ENCODE measurements at places on chromosomes 6 and 20.

GRCh38 chr20:57666106-57666833, 43.5 kb downstream of the PMEPA1 start:
- DNase-seq: no peak

DNA sequence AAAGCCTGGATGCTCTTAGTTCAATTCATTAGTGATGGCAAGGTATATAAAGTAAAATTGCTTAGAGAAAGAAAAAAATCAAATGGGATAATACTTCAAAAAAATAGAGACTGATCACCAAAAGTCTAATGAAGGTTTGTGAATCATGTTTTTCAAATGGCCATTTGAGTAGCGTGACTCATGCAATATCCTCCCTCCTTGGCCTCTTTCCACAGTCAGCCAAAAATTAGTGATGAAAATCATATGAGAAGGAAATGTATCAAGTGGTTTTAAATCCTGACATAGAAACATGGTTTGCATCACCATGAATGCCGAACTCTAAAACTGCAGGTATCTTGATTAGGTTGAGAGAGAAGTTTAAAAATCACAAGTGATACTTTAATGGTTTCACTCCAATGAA, 1.2 kb upstream of the COL19A1 start:
- DNase-seq: no peak

DNA sequence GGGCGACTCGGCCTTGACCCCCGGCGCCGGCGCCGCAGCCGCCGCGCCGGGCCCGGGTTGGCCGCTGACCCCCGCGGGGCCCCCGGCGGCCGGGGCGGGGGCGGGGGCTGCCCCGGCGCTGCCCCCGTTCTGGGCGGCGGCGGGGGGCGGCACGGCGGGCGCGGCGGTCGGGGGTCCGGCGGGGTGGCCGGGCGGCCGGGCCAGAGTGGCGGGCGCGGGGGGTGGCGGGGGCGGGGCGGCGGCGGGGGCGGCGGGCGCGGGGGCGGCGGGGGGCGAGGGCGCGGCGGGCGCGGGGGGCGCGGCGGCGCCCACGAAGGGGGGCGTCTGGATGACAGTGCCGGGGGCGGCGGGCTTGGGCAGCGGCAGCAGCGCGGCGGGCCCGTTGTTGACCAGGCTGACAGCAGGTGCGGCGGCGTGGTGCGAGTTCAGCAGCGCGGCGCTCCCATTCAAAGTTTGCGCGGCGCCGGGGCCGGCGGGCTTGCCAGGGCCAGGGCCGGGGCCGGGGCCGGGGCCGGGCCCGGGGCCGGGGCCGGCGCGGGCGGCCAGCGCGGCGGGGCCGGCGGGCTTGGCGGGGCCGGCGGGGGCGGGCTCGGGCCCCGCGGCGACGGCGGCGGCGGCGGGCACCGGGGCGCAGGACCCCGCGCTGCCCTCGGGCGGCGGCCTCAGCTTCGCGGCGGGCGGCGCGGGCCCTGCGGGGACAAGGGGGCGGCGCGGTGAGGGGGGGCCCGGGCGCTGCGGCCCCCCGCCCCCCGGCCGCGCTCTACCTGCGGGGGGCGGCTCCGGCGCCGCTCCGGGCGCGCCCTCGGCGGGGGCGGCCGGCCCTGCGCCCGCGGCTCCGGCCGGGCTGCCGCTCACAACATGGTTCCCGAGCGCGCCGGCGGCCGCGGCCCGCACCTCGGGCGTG, 659 bp downstream of the TAF4 start:
- no peak for DNase-seq

- no peak for DNase-seq
These were observed 136.0 kb downstream of the AIG1 start for GRCh38 chr6:143196525-143197225.

- DNase-seq: no peak
These were observed 14.1 kb downstream of the SNX14 start for GRCh38 chr6:85579581-85579980.

- no peak for DNase-seq
These were observed 7.3 kb downstream of the PAQR8 start for GRCh38 chr6:52369234-52369633.

DNA sequence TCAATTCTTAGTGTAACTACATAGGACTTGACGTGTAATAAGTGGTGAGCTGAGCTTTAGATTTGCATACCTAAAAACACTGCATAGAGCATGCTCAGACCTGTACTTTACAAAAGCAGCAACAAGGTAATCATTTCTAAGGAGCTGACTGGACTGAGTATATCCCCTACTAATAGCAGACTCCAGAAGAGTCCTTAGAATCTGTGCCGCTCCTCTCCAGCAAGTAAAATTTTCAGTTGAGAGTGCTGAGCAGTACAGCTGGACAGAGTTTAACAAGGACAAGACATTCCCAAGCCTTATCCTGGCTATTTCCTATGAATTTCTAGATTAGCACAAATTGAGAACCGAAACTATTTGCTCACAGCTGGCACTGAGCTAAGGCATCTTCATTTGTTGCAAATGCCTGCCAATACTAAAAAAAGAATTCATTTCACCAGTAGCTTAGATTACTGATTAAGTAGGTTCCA, 26.1 kb upstream of the KLHL31 start:
- DNase-seq: no peak

- DNase-seq: no peak
These were observed 20.3 kb upstream of the SMOC2 start for GRCh38 chr6:168420706-168421105.

- DNase-seq: no peak
These were observed 57.0 kb upstream of the XRN2 start for GRCh38 chr20:21246161-21246560.

GRCh38 chr6:105994118-105994590, 92.0 kb upstream of the PRDM1 start:
- DNase-seq: no peak

DNA sequence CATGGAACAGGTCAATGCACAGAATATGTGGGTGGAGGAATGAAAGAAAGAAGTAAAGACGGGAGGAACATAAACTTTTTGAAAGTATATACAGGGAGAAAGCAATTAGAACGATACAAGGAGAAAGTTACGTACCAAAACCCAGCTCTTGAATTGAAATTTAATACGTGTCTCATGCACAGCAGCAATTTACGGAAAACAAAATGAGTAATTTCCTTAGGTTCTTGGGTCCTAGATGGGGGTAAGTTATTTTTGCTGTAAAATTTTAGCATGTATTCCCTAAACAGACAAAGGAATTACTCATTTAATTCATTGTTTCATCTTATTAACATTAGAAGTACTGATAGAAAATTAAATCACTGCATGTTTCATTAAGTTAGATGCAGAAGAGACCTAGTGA, 75.8 kb downstream of the PDE10A start:
- no peak for DNase-seq

DNA sequence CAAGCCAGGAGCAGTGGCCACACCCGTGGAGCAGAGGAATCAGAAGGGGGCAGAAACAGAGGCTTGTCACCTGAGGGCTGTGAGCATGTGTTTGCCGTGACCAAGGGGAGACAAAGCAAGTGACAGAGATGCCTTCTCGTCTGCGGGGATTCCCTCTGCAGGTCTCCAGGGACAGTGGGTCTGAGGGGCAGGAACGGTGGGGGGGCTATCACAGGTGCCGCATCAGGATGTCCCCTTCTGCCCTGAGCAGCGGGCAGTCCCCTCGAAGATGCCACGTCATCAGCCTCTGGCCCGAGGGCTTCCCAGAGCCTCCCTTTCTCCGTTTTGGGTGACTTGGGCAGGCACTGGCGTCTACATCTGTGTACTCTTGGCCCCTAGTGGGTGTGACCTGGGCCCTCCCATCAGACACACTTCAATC, 338.7 kb downstream of the PREX1 start:
- peak; percentile 40 for DNase-seq

DNA sequence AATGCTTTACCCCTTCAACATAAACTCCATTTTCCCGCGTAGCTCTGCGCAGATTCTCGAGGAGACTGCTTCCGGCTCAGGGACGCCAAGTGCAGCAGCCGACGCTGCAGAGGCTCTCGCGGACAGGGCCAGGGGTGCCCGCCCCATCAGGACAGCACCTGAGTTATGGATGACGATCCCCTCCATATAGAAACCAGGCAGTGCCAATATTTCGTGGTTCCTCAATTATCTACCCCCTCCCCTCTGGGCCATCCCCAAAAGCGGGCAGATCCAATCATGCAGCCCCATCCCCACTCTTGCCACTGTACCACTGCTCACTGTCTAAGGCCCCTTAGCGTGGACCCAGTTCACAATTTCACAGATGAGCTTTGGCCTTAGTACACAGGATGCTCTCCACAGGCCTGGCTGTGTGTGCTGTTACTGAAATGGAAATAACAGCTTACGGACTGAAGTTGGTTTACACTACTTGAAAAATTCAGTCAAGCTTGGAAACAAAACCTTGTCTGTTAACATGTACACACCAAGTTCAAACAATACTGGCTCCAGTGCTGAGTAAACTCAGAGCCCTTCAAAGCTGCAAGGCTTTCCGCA, 74.5 kb downstream of the DACT2 start:
- no peak for DNase-seq

- no peak for DNase-seq
These were observed 2.0 kb downstream of the LRRC1 start for GRCh38 chr6:53796791-53797190.

- DNase-seq: no peak
These were observed 33.7 kb upstream of the FOXQ1 start for GRCh38 chr6:1278061-1278720.

DNA sequence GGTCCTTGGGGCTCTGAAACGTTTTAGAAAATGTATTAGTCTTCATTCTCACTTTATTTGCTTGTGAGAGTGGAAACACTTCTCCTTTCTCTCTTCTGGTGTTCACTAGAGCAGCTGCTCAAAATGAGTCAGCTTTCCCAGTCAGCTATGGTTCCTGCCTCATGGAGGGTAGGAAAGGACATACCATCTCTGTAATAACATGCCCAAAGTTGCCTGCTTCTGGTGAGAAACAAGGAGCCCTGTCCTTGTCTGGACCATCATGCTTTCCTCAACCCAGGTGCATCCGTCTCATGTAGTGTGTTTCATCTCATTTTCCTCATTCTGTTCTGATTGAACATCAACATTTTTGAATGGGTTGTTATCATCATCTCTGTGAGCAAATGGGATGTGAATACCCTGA, 17.1 kb upstream of the TINAG start:
- DNase-seq: no peak

GRCh38 chr20:35199740-35200139, 26.8 kb upstream of the MMP24 start:
- no peak for DNase-seq

DNA sequence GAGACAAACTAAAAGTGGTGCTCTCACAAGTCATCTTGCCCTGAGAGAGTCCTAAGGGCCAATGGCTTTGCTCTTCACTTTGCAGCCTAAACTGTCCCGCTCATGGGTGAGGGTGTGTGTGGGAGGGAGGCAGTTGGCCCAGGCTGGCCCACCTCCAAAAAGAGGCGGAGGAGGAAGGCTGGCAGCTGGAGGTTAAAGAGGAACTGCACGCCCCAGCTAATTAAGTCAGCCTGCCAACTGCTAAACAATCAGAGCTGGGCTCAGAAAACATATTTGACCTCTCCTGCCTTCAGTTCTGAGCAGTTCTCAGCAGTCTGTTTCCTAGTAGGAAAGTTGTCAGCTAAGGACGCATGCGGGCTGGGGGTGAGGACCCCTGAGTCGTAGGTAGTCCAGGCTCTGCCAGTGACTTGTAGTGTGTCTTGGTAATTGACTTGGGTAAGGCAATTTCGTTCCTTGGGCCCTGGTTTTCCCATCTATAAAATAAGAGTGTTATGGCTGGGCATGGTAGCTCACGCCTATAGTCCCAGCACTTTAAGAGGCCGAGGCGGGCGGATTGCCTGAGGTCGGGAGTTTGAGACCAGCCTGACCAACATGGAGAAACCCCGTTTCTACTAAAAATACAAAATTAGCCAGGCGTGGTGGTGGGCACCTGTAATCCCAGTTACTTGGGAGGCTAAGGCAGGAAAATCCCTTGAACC, 17.0 kb downstream of the GSS start:
- DNase-seq: peak; percentile 86

DNA sequence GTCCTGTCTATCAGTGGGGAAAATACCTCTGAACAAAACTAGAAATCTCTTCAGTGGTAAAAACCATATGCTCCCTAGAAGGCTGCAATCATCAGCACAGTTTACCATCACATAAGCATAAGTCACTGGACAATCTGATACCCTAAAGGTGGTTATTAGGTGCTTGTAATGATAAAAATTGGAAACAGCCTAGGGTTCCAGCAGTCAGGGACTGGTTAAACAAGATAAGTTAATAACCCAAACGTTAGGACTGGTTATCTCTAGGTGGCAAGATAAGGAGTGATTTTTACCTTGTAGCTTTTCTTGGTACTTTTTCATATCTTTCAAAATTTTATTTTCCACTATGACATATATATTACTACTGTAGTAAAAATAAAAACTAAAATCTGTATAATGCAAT, 11.0 kb downstream of the ECI2 start:
- no peak for DNase-seq

- DNase-seq: no peak
These were observed 125.1 kb upstream of the CARMIL1 start for GRCh38 chr6:25154034-25154596.

- no peak for DNase-seq
These were observed 9.4 kb upstream of the ANGPT4 start for GRCh38 chr20:925516-925915.

DNA sequence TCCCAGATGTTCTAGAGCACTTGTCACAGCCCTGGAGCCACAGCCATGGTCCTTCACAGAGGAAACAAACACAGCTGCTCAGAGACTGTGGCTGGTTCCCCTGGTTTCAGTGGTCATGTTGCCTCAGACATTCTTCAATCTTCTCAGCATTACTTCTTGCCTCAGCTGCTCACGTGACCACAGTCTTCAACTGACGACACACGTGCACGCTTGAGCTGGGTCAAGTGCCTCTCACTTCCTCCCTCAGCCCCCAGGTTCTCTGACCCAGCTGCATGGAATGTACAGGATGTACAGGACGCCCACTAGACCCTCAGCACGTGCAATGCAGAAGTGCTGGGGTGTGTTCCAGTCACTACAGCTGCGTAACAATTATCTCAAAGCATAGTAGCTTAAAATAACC, 159.8 kb upstream of the GGTLC1 start:
- no peak for DNase-seq

GRCh38 chr6:157035546-157035945, 258.4 kb downstream of the ARID1B start:
- DNase-seq: no peak

DNA sequence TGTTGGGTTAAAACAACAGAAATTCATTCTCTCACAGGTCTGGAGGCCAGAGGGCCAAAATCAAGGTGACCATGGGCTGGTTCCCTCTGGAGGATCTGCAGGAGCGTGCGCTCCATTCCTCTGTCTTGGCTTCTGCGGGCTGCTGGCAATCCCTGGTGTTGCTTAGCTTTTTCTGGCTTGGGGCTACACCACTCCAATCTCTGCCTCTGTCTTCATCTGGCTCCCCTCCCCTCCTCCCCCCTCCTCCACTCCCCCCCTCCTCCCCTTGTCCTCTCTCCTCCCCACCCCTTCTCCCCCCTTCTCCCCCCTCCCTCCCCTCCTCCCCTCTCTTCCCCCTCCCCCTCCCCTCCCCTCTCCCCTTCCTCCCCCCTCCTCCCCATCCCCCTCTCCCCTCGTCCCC, 321.3 kb upstream of the ARID1B start:
- DNase-seq: no peak

GRCh38 chr6:70734979-70735378, 67.3 kb downstream of the SMAP1 start:
- DNase-seq: no peak
